ENCODE measurements at places on chromosomes 3 and 15. TPM values are rescaled to one million over a fixed set of nuclear protein-coding genes. Genes with fewer than 3 reads are reported as not detected.
A peak's percentile ranks its signal among the peaks of the same experiment; 100 is the strongest.

- no peak for DNase-seq
These were observed 28.9 kb downstream of the CD200R1L start for GRCh38 chr3:112817797-112818196.

CNTN4 gene
- total RNA-seq, result not detected

DNA sequence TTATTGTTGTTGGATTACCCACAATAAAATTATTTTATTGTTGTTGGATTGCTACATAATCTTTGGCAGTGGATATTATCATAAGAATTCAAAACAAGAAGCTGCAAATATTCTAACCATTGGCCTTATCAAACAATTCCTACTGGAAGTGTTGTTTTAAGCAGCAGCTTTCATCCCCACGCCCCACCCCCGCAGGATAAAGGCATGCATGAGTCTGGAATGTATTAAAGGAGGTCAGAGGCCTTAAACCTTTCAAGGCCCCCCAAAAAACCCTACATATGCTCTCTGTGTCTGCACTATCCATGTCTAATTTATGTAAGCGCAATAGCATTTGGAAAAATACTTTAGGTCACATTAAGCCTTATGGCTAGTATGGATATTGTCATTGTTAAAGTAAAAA lies 23.1 kb downstream of the P3H2 start:
- DNase-seq, result no peak

RAB8B gene
- 19.3 TPM for total RNA-seq

DNA sequence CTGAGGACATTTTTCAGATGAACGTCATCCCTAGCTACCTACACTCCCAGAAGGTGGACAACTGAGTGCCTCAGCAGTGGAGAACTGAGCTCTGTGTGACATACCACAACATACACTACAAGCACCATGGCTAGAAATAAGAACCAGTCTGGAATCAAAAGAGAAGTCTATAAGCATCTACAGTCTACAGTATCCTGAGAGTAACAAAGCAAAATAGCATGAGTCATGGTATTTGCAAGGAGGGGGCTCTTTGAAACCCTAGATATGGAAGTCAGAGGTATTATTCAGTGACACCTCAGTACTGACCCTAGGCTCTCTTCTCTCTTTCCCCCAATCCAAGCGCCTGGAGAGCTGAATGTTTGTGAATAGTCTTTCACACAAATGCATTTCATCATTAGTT lies 87.5 kb downstream of the TNIK start:
- DNase-seq, result no peak

ISLR gene
- total RNA-seq, result not detected

ARL6 gene
- 14.6 TPM for total RNA-seq

IL17RE gene
- total RNA-seq, result 22.7 TPM

ICE2 gene
- 64.1 TPM for total RNA-seq

DNA sequence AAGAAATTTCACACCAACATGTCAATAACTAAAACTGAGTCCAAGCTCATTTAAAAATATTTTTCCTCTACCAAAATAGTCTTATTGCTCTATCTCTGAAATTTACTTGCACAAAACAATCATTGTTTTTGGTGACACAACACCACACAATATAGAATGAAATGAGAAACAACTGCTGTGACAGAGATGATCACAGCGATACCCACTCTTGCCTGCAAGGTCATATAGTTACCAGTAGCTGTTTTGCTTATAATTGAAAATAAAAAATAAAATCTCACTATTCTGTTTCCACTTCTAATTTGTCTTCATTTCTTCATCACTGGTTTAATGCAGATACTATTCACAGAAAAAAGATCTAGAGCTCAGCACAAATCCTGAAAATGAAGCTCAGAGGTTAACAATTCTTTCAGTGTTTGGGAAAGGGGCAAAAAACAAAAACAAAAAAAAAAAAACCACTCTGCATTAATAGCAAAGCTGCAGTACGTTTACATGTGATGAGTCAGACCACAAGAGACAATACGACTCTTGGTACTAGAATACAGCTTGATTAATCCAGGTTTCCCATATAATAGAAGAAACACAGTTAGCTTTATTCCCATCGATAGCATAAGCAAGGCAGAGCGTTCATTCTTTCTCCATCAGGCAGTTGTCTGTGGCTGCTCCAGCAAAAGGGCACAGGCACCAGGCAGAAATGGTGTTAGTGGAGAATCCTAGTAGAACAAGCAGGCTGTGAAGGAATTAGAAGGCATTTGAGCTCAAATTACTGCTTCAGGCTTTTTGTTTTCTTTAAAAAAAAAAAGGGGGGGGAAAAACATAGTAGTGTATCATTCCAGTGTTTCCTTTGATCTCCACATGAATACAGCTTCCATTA lies 773 bp downstream of the ANKRD28 start:
- peak; percentile 31 for DNase-seq

DNA sequence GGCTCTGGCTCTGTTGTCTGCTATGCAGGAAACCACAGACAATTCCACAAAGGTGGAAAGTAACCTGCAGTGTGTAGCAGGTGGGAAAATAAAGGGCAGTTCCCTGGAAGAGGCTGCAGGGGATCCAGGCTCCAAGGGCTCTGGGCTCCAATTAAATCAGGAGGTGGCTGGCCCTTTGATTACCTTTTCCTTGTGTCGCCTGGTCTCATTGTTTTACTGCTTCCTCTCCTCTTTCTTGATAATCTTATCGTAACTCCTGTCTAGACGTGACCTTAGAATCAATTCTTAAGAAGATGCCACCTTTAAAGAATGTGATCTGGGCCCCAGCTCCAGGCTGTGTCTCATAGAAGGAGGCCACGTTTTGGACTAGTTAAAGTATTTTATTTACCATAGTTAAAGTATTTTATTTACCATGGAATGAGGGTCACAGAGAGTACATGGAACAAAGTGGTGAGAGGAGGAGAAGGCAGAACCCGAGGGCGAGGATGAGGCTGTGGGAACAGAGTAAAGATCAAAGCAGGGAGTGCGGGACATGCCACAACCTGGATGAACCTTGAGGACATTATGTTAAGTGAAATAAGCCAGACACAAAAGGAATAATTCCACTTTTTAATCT lies 237.5 kb upstream of the STT3B start:
- DNase-seq, result no peak

DNA sequence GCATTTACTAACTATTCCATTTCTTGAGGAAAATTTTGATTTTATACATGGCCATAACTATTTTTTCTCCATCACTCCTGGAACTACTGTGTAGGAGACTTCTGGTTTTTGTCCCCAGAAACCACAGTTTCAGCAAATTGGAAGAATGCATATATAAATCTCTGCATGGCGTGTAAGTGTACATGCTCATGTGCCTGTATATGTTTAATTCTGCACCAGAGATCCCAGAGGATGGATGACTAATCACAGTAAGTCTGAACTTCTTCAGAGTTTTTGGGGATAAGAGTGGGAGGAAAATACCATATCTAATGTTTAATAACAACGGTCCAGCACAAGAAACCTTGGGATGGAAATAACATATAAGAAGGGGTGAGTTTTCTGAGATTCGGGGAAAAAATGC lies 10.9 kb upstream of the COL6A6 start:
- no peak for DNase-seq

- DNase-seq, result no peak
These were observed 69.7 kb upstream of the UBE3A start for GRCh38 chr15:25508369-25509002.

EAF1 gene
- total RNA-seq, result 15.8 TPM

- no peak for DNase-seq
These were observed 25.7 kb downstream of the NTRK3 start for GRCh38 chr15:88230823-88231222.

DNA sequence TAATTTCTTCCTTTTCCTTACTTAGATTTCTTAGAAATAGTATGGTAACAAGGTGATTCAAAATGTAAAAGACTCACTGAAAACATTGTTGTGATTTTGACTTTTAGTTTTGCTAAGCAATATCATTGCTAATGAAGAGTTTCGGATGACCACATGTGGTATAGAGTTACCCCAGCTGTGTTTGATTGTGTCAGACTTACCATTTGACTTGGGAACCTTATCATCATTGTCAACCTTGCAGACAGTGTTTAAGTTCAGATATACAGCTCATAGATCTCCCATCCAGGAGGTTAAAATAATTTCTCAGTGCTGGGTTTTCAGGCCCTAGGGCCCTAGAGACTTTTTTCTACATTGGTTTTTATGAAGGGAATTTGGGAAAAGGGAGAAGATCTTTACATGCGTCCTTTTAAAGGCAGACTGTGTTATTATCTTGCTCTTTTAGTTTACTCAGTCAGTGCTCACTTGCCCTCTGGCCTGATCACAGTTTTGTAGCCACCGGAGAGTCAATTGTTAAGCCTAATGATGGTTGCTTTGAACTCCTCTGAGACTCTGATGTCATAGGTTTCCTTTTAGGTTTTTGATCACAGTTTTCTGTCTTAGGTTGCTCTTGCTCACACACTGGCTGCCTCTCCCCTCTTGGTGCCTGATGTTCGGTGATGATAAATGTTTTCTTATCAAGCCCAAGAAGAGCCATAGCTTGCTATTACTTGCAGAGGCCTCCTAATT lies 133.5 kb upstream of the ZPLD1 start:
- DNase-seq, result no peak

GRCh38 chr3:175457301-175457700 lies 598.2 kb downstream of the NAALADL2 start:
- no peak for DNase-seq

DNA sequence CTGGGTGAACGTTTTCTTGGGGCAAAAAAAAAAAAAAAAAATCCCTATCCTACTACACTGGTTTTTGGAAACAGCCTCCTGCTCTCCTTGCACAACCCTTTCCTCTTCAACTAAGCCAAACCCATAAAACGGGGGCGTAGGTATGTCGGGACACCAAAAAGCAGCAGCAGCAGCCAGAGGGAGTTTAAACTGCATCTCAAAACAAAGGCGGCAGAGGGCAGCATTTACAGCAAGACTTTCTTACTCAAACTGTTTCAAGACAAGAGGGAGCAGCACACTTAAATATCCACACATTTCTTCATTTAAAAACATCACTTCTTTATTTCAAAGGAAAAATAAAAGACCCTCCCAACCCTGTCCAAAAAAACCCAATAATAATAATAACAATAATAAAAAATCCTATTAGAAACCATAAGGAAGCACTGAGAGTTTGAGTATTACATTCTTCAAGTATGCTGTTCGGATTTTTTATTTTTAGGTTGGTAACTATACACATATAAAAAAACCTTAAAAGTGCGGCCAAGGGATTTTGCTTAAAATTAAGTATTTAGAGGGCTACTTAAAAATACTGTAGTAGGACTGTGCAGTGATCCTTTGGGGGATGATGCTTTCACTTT lies 43.9 kb upstream of the PLXND1 start:
- DNase-seq, result peak; percentile 68

DNA sequence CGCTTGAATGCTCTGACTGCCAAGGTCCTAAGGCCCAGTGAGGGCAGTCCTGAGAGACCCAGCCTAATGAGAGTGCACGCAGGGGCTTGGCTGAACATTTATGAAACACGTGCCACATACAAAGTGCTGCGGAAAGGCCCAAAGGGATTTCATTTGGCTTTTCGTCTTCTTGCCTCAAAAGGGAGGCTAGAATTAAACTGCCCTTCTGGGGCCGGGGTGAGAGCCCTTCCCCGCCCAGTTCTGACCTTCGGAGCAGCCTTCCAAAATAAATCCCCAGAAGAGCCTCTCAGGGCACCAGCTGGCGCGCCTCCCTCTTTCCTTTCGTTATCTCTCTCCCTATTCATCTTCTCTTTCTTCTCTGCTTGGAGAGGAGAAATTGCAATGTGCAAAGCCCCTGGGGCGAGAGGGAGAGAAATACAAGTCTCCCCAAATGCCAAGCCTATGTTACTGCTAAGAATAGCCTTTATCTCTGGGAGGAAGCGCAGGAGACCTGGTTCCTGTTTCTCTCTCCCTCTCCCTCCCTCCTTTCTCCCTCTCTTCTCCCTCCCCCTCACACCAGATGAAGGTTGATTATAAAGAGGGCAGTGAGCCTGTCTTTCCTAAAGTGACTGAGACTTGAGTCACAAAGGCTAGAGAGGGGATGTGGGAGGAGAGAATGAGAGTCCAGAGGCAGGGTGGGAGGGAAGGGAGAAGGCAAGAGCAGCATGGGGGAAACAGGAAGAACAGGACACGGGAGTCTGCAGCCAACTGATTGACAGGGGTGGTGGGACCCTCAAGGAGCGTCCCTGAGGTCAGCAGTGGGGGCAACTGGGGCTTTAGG lies 36.7 kb upstream of the NDUFB4 start:
- DNase-seq, result peak; percentile 58

TMCO5A gene
- total RNA-seq, result 0.35 TPM
